Activated naive CD4-positive, alpha-beta T cell treated with anti-CD3 and anti-CD28 coated beads for 36 hours (primary cell): ENCODE measurements at places on chromosomes 2 and 18. TPM values are rescaled to one million over a fixed set of nuclear protein-coding genes. Genes with fewer than 3 reads are reported as not detected.

GRCh38 chr2:144085016-144085415, 434.9 kb downstream of the ZEB2 start:
- H3K27me3 ChIP-seq: no peaks in the 10 kb centered on the region
- H3K36me3 ChIP-seq: peaks cover 5% of the 10 kb centered on the region
- H3K4me1 ChIP-seq: peaks cover 4% of the 10 kb centered on the region
- no peak overlapping the region for H3K4me3 ChIP-seq
- no peak overlapping the region for H3K27ac ChIP-seq

- DNase-seq: no peak
- no peak overlapping the region for H3K27ac ChIP-seq
- no peak overlapping the region for H3K4me3 ChIP-seq
- no peaks in the 10 kb centered on the region for H3K36me3 ChIP-seq
- H3K27me3 ChIP-seq: no peaks in the 10 kb centered on the region
- H3K4me1 ChIP-seq: no peaks in the 10 kb centered on the region
Measured at GRCh38 chr2:240718896-240719490, 27.3 kb downstream of the AQP12A start.

DNA sequence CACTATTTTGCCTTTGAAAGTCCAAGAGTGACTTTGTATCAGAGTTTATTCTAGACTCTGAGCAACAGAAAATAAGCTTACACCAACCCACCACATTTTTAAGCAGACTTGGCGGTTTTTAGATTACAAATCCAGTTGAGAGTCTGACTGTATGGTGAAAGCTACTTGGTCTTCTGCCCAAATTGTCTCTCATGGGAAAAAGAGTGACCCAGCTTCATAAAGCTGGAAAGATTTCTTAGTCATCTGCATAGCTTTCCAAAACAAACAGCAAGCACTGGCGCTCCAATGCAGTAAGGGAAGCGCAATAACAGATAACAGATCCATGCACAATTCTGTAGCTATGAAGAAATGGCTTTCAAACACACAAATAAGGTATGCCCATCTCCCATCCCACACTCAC, 7.1 kb downstream of the DSG1 start:
- H3K27me3 ChIP-seq: peaks cover 3% of the 10 kb centered on the region
- H3K4me1 ChIP-seq: no peaks in the 10 kb centered on the region
- H3K36me3 ChIP-seq: no peaks in the 10 kb centered on the region
- H3K27ac ChIP-seq: no peak overlapping the region
- H3K4me3 ChIP-seq: no peak overlapping the region

DNA sequence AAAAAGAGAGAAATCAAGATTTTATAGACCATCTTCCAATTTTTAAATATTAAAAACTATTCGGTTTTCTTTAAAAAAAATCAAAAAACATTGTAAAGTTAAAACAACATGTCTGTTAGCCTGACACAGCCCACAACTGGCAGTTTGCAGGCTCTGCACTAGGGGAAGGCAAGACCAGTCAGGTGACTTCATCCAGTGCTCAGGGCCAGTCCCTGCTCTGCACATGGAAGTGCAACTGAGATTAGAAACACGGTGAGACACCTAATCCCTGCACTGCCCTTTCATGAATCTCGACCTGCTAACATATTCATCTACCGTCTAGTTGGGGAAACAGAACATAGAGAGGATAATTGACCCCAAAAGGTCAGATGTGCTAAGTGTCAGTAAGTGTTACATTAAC, 135.2 kb downstream of the BARD1 start:
- no peak overlapping the region for H3K27ac ChIP-seq
- H3K4me3 ChIP-seq: no peak overlapping the region
- H3K27me3 ChIP-seq: no peaks in the 10 kb centered on the region
- no peaks in the 10 kb centered on the region for H3K4me1 ChIP-seq
- no peak for DNase-seq

- no peak for DNase-seq
- H3K4me1 ChIP-seq: peaks cover 70% of the 10 kb centered on the region
- H3K4me3 ChIP-seq: no peak overlapping the region
- peaks cover 15% of the 10 kb centered on the region for H3K36me3 ChIP-seq
- no peak overlapping the region for H3K27ac ChIP-seq
Measured at GRCh38 chr2:224031358-224031970, 7.6 kb downstream of the SERPINE2 start.

The SCYGR4 gene
- total RNA-seq: not detected
